ENCODE measurements at places on chromosomes 11 and 22.

GRCh38 chr11:37916331-37916730 lies 1318.3 kb upstream of the RAG2 start:
- DNase-seq, result no peak

GRCh38 chr11:86932924-86933875 lies 22.0 kb downstream of the FZD4 start:
- no peak for DNase-seq

- no peak for DNase-seq
Measured at GRCh38 chr22:28139516-28139915, 220.5 kb upstream of the PITPNB start.

- no peak for DNase-seq
Measured at GRCh38 chr11:18280438-18281045, 14.5 kb downstream of the SAA1 start.

GRCh38 chr11:19711911-19712280 lies 741 bp upstream of the NAV2 start:
- no peak for DNase-seq

GRCh38 chr11:119337581-119338317 lies 2.9 kb downstream of the C1QTNF5 start:
- DNase-seq, result no peak

- DNase-seq, result no peak
Measured at GRCh38 chr11:41943656-41944055, 484.2 kb upstream of the LRRC4C start.

DNA sequence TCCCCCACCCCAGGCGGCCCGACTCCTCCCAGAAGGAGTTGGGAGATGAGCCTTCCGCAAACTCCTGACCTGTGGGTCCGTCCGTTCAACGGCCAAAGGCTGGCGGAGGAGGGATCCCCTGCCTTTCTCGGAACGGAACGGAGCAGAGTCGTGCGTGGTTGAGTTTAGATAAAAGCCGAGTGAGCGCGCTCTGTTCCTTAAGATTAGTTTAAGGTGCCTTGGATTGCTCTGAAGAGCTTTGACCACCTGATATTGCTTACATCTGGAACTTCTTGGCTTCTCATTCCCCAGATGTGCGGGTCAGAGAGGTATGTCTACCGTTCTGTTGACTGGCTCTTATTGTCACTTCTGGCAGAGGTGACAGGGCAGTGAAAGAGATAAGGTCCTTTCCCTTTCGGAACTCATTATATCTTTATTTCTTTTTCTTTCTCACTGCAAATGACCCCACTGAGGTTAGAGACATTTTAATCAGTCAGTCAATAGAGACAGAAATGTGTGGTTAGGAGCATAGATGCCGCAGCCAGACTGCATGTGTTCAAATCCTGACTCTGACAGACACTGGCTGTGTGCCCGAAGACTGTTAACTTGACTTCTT lies at the start of gene TRIM6:
Gene TRIM6 (plus strand): TSS at position 31 of the 595 bp plus-strand sequence. CDS start 261 bp downstream, at position 292.
- no peak for DNase-seq

GRCh38 chr22:45599836-45600577 lies 71.6 kb upstream of the ATXN10 start:
- no peak for DNase-seq

DNA sequence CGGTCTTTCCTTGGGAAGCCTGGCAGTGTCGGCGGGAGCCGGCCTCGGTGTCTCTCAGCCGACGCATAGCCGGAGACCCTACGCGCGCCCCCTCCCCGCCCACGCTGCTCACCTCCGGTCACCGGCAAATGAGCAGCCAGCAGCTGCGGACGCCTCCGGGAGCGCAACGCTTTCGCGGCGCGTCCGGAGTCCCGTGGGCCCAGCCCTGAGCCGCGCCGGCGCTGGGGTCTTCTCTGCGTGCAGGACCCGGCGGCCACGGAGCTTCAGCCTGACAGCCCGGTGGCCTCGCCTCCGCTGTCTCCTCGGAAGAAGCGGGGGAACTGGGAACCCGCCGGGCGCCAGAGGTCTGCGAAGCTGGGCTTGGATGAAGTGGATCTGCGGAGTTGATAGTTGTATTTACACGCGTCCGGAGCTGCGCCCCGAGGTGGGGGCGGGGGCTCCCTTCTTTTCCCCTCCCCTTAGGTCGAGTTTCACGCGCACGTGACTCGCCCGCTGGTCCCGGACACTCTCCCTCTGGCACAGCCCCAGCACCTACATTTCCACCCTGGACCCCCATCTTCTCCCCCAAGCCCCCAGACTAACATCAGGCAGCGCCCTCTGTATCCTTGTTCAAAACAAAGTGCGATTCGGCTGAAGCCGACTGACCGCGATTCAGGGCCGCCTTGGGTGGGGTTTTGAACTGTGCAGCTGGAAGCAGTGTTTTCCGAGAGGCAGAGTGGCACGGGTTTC lies at the start of gene SLC43A1:
Gene SLC43A1 (minus strand): TSS at position 371 of the 729 bp plus-strand sequence. CDS start 1,591 bp downstream, outside the sequence.
- no peak for DNase-seq

GRCh38 chr11:130725421-130726233 lies 190.7 kb downstream of the SNX19 start:
- no peak for DNase-seq

DNA sequence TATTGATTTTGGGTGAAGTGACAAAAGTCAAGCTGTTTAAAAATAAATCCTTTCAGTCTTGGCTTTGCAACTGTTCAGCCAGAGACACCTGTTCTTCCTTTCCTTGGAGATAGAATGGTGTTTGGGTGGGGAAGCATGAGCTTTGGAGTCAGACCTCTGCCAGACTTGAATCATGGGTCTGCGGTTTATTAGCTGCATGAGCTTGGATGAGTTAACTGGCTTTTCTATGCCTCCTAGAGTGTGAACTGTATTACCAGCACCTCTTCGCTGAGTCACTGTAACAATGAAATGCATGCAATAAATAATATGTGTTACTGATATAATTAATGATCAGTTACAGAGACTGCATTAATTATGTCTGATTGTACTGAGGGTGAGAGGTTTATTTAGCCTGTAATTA lies 13.5 kb upstream of the MYEOV start:
- DNase-seq, result peak; percentile 37

DNA sequence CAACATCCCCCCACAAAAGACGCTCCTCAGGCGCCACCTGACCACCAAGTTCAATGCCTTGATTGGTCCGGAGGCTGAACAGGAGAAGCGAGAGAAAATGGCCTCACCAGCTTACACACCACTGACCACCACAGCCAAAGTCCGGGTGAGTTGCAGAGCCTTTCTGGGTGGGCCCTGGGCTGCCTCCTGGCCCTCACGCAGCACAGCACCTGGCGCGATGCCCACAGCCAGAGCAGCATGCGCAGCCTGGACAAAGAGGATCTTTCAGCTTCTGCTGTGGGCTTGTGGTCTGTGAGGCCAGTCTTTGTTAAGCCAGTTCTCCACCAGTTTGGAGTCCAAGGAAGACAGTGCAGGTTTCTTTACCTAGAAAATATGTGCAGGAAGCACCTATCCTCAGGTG lies 21.6 kb downstream of the CYB5R2 start:
- DNase-seq, result no peak

DNA sequence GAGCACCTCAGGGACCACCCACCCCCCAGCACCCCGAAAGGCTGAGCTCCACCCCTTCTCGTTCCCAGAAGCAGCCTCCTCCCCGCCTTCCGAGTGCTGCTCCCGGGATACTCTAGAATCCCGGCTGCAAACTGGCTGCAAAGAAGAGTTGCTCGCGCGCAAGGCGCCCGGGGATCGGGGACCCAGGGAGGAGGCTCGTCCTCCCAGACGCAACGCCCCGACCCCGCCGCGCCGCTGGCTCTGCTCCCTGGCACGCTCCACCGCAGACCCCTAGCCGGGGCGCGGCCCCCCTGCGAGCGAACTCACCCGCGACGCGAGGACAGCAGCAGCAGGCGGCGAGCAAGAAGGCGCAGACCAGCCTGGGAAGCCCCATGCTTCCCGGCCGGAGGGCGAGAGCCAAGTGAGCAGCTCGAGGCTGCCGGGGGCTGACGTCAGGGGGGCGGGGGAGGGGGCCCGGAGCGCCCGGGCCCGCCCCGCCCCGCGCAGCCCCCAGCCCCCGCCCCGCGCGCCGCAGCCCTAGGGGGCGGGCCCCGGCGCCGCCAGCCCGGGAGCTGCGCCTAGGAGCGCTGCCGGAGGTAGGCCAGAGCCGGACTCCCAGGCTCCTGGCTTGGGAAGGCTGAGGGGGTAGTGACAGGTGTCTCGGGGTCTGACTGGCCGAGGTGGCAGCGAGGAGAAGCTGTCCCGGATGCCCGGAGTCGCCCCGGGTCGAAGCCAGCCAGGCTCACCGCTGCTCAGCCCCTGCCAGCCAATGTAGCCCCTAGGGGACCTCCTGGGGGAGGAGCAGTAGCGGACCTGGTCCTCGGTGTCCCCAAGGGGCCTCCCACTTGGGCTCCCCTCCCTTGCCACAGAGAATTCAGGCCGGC lies at the start of gene MCAM:
Gene MCAM (minus strand): TSS at position 402 of the 863 bp plus-strand sequence. CDS start 29 bp downstream, at position 373.
- no peak for DNase-seq

GRCh38 chr11:117823294-117823945 lies 1.1 kb downstream of the FXYD2 start:
- DNase-seq, result no peak

- peak; percentile 57 for DNase-seq
Measured at GRCh38 chr11:111441443-111441842, 62.4 kb upstream of the POU2AF1 start.

DNA sequence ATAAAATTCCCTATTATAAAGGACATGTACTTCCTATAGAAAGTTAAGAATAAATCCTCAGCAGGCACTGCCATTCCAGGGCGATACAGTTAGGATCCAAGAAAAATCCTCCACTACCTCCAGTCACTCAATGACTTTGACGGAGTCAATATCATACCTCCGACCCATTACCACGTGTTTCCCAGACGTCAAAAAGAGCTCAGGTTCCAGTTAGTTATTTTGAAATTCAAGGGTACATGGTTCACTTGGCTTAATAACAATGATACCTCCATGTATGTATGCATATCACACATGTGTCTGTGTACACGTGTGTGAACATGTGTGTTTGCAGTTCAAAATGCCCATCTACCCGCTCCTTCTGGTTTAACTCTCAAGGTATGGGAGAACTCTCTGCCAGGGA lies 189.2 kb downstream of the SHANK2 start:
- DNase-seq, result no peak

- DNase-seq, result peak; percentile 38
Measured at GRCh38 chr11:42049650-42050049, 590.2 kb upstream of the LRRC4C start.

DNA sequence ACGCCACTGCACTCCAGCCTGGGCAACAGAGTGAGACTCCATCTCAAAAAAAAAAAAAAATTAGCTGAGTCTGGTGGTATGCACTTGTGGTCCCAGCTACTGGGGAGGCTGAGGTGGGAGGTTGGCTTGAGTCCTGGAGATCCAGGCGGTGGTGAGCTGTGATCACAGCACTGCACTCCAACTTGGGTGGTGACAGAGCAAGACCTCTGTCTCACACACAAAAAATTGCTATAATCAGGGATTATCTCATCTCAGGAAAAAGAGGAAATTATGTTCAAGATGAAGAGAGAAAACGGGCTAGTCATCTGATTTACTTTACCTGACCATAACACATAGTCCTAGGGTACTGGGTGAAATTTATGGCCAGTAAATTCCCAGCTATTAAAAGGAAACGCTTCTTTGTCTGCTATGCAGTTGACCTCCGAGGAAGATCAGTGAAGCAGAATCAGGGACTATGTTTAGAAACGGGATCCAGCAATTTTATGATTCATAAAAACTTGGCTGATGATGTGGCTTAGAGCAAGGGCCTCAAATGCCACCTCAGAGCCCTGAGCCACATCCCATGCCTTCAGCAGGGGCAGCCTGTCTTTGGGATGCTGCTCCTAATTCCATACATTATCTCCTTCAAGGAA lies 386.2 kb downstream of the NTM start:
- DNase-seq, result no peak

DNA sequence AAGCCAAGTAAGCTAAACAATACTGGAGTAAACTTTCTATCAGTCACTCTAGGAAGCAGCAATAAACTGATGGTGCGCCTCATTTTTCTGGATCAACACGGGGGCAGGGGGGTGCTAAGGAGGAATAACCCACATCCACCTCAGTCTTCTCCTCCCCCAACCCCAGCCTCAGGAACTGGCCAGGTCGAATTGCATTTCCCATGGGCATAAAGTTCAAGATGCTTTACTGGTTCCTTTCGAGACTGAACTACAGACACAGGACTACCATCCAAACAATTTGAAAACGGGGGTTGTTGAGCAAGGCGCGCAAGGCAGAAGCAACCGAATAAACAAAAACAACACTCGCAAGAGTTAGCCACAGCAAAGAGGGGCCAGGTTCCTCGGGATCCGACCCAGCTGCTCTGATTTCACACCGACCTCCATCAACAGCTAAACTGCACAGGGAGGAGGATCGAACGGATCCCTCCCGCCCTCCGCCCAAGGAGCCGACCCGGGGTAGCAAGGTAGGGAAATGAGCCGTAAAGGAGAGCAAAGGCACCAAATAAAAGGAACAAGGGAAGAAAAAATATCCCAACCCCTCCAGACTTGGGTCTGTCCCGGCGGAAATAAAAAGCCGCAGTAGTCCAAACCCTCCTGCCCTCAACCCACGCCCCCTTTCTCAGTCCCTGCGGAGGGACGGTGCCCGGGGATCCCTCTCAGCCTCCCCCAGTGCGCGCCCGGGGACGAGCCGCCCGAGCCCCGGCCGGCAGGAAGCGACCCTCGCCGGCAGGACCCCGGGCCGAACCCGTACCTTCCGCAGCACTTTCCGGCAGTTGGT lies 801 bp downstream of the SESN3 start:
- DNase-seq, result no peak

- no peak for DNase-seq
Measured at GRCh38 chr22:35638410-35638809, 9.8 kb upstream of the APOL6 start.

DNA sequence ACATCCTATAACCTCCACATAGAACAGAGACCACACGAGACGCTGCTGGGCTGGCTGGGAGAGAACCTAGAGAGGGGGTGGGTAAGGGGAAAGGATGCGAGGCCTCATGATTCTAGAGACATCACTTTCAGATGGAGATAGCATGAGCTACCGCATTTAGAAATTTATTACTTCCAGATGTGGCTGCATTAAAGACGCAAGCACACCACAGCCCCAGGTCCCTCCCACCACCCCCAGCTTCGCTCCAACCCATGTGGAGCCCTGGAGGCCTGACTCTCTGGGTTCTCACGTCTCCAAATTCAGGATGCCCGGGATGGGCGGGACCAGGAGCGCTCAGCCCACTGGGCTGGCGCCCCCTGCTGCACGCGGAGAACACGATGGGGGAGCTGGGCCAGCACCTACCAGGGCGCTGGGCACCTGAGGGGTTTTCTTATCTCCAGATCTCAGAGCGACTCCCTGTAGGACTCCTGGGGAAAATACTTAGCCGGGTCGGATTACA lies 13.6 kb downstream of the MRPL21 start:
- DNase-seq, result peak; percentile 94

- no peak for DNase-seq
Measured at GRCh38 chr11:131644204-131644795, 273.9 kb downstream of the NTM start.
